CD8-positive, alpha-beta memory T cell (primary cell): ENCODE measurements at places on chromosomes 11 and 22.

GRCh38 chr22:21642584-21643448 lies 714 bp downstream of the SDF2L1 start:
- DNase-seq = peak; percentile 72

- DNase-seq = peak; percentile 52
These were observed 101.0 kb downstream of the GGTLC2 start for GRCh38 chr22:22745225-22746060.

- DNase-seq = no peak
These were observed 5.3 kb downstream of the TNNT3 start for GRCh38 chr11:1924646-1925372.

GRCh38 chr11:23263466-23263865 lies 403.2 kb upstream of the CCDC179 start:
- DNase-seq = no peak

DNA sequence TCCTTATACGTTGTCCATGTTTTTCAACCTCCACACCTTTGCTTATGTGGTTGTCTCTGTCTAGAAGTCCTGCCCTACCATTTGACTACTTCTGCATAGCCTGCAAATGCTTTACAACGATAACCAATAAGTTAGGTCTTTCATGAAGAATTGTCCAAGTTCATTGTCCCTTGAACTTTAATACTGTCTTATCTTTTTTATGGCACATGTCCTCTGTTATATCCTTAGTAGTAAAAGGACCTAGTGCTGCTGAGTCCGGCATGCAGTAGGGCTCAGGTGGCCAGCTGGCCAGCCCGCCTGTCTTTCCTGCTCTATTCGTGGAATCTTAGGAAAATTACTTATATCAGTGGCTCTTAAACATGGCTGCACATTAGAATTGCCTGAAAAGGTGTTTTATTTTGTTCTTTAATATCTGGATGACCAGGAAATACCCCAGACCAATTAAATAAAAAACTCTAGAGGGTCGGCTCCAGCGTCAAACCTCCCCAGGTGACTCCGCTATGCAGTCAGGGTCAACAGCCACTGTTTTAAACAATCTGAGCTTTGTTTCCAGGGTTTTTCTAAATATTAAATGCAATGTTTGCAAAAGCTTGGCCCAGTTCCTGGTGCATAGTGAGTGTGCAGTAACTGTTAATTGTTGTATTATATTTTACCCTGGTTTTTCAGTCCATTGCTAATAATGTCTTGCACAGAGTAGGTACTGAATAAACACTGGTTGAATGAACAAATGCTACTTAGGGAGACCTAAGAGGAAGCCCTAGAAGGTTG lies 64.6 kb upstream of the SESN3 start:
- DNase-seq = no peak

DNA sequence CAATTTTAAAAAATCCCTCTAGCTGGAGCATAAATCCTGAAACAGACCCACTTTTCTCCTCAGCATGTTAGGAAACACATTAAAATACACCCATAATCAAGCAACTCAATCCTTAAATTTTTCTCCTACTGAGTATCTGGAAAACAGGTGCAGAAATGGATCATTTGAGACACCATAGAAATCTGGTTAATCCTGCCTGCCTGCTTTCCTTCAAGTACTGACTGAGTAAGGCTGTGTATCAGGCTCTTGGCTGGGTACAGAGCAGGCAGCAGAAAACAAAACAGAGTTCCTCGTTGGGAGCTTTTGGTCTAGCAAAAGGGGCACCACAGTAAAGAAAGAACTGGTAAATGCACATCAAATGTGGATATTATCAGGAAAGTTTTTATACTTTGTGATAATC lies 1.9 kb downstream of the KCNQ1OT1 start:
- DNase-seq = no peak

- DNase-seq = no peak
These were observed 793.3 kb upstream of the ARHGAP42 start for GRCh38 chr11:99893811-99894210.

GRCh38 chr11:88523386-88524071 lies 186.0 kb upstream of the CTSC start:
- DNase-seq = no peak

DNA sequence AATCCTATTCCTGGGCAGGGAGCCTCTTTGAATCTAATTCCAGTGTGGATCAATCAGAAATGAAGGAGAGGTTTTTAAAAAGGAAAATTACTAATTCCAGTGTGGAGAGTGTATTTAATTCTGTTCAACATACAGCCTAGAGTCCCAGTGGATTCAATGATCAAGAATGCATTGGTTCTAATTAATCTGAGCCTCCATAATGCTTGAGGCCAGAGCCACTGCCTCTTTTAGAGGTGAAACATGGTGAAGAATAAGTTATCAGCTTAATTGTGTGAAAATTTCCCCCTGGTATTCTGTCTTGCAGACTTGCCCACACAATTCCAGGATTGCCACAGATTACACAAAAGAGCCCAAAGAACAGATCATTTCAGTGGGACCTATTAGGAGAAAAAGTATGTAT lies 87.7 kb downstream of the TECTA start:
- no peak for DNase-seq

- DNase-seq = no peak
These were observed 130.7 kb downstream of the SNX19 start for GRCh38 chr11:130785380-130786116.

DNA sequence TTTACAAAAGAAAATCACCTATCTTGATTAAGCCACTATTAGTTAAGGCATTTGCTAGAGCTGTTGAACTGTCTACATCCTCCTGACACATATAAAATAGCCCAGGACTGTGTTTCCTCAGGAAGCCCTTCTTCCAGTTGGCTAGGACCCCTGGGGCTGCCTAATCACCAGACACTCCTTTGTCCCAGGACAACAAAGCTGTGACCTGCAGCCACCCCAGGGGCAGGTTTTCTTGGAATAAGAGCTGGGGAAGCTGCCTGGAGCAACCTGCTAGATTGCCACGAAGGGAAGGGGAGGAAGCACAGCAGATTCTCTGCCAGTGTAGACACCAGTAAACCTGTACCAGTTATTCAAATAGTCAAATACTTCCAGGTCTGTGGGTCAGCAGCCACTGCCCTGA lies 17.6 kb downstream of the CHST1 start:
- DNase-seq = peak; percentile 29

DNA sequence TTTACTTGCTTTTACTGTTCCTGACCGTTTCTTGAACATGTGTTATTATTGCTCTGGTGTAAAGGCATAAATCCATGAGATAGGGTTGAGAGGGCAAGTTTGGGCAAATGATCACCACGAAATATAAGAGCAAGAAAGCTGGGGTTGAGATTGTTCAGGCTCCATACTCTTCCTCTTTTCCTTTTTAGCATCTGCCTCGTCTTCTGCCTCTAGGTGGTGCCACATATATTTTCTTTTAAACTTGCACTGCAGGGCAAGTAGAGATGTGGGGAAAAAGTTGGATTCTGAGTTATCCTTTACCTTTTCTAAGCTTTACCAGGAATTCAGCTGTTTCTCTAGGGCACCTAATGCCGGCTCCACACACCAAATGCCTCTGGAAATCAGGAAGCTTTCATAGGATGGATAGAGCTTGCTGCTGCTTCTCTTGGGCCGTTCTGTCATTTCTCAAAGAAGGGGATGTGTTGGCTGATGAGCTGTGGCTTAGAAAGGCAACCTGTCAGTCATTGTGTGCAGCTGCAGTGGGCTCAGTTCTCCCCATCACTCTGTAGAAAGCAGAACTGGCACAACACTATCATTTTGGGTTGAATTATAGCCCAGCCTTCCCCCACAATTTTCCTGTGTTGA lies 98.2 kb downstream of the LDLRAD3 start:
- no peak for DNase-seq

DNA sequence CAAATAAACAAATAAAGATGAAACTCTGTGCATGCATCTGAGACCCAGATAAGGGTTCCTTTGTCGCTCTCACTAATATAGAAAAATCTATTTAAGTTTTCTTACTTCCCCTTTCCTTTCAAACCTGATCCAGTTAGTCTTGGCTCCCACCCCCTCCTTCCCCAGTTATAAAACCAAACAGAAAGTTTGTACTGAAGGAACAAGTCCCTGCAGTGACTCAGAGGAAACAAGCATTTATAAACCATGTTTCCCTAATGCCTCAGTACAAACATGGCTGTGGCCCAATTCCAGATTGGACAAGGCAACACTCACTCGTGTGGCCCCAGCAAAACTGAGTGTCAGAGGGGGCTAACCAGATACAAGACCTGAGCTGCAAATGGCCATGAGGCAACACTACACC lies 65.5 kb upstream of the ARHGAP20 start:
- no peak for DNase-seq

GRCh38 chr11:1508491-1508891 lies 21.9 kb upstream of the MOB2 start:
- DNase-seq = no peak

- no peak for DNase-seq
These were observed 85.7 kb upstream of the LIN7C start for GRCh38 chr11:27592098-27592780.

DNA sequence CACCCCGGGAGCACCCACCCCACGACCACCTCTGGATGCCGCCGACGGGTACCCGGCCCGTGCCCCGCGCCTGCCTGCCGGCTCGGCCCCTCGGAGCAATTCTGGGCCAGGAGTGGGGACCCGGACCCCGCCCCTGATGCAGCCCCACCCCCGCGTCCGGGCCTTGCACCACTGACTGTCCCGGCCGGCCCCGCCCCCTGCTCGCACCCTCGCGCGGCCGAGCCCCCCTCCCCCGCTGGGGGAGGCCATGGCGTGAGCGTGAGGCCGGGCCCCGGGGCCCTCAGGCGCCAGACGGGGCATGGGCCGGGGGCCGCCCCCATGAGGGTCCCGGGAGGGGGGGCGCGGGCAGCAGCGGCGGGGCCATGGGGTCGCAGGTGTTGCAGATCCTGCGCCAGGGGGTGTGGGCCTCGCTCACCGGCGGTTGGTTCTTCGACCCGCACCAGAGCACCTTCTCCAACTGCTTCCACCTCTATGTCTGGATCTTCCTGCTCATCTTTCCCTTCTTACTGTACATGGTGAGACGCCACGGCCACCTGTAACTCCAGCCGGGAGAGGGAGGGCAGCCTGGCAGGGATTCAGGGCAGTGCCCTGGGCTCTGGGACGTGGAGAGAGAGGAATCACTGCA lies 486 bp downstream of the PCNX3 start:
- no peak for DNase-seq

- no peak for DNase-seq
These were observed 60.9 kb downstream of the TRIM44 start for GRCh38 chr11:35723493-35723892.

DNA sequence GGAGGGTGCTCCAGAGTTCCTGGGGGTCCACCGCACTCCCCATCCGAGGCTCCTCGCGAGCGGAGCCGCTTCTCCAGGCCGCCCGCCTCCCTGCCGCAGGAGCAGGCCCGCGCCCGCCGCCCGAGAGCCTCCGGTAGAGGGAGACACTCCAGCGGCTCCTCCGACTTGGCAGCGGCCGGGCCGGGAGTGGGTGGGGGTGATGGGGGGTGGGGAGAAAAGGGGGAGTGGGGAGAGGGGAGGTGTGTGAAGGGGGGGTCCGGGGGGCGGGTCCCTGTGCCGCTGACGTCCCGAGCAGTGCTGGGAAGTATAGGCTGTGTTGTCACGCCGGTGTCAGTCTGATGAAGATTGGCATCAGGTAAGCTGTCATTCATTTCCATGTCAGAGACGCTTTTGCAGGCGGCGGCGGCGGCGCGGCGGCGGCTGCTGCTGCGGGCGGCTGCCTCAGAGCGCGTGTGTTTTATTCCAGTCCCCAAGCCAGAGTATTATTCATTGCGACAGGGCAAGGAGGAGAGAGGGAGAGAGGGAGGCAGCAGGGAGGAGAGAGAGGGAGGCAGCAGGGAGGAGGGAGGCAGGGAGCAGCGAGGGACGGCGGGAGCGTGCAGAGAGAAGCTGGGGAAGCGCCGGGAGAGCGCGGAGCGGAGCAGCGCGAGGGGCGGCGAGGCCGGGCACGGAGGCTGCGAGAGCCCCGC lies at the start of gene PKNOX2:
TSS of gene PKNOX2 (plus strand) at position 330 of the 689 bp plus-strand sequence. CDS start 186,555 bp downstream, outside the sequence.
- DNase-seq = peak; percentile 34

DNA sequence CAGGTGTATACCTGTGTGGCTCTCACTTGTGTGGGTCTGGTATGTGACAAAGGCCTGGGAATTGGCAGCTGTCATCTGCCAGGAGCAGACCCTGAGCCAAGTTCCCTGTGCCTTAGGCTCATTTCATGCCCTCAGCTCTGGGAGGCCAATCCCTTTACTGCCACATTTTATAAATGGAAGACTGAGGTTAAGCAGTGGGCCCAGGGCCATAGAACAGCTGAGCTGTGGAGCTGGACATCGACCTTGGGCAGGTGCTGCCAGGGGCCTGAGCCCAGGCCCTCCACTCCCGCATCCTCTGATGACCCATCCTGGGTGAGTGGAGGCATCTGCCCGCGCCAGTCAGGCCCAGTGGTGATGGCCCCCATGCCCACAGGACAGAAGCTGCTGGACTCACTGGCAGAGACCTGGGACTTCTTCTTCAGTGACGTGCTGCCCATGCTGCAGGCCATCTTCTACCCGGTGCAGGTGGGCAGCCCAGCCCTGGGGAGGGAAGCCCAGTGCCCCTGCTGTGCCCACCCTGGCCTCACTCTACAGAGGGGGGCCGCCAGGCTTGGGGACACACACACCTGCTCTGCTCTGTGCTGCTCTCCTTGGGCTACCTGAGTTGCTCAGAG lies 20.9 kb upstream of the ARHGAP8 start:
- DNase-seq = no peak

GRCh38 chr22:19505735-19506126 lies 18.5 kb downstream of the CLDN5 start:
- DNase-seq = no peak

DNA sequence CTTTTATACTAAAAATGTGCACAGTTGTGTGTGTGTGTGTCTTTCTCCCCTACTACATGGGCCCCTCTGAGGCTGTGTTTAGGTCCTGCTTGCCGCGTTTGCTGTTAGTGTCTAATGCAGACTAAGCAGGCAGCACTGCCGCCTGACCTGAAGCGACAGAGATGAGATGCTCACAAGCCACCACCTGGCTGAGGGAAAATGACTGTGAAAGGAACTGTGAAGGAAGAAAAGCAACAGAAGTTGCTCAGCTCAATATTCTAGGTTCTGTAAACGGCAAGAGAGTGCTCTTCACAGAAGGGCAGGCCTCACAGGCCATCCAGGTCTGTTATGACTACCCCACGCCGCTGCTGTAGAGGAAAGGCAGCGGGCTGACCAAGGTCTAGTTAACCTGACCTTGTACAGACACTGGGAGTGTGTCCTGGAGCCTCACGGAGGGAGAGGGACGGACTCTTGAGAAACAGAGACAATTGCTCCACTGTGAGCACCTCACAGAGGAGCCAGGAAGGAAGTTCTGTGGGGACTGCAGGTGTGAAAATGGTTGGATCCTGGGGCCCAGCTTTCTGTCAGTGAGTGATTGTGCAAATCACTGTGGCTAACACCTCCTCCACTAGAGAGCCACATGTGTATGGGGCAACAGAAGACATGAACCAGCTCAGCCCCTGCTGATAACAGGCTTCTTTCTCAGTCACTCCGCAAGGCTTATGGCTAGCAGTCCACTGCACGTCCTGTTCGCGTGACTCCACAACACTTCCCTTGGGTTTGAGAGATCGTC lies 31.3 kb upstream of the YPEL1 start:
- peak; percentile 17 for DNase-seq
